ENCODE measurements at places on chromosomes 2 and 18. TPM values are rescaled to one million over a fixed set of nuclear protein-coding genes. Genes with fewer than 3 reads are reported as not detected.

DNA sequence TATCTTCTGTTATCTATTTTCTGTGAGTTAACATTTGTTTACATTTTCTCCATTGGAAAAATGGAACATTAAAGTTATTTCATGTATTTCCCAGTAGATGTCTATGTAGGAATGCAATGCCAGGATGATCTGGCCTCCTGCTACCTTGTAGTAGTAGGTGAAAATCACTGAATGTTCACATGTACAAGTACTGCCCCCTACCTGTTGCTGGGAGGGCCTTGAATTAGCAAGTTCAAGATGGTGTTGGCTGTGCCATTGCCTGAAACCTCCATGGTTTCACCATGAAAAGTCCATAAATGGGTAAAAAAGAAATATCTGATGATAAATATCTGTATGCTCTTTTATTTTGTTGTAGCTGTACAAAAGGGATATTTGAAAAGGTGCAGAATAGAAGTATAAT, 30.7 kb downstream of the XRCC5 start:
- DNase-seq: no peak

Gene TEX44
- polyA plus RNA-seq: not detected

DNA sequence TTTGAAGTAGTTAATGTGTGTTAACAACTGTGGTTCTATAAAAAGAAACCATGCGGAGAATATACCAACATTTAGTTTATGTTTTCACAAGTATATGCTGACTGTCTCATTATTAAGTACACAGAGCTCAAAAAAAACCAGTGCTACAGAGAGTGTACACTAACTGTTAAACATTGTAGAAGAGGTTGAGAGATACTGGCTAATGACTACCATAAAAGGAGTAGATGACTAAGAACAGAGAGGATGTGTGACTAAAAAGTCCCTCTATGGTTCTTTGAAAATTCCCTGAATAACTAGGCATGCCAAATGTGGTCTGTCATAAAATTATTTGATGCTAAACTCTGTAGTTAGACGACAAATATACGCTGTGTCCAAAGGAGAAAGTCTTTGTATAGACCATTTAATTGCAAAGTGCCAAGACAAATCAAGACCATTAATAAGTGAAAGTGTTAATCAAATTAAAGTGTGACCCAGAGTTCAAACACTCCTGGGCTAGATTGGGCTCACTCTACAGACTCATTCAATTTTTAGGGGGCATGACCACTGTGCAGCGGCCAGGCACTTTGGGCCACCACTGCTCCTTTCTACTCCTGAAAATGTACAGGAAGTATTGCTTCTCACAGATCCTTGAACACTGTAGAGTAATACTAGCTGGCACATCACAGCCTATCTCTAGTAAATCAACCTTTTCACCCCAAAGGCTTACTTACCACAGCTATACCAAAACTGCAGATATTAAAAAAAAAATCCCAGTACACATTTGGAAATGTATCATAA, 45.1 kb upstream of the SERTAD2 start:
- no peak for DNase-seq

Gene ACMSD
- 0.44 TPM for polyA plus RNA-seq

- DNase-seq: no peak
These were observed 46.2 kb upstream of the MGAT5 start for GRCh38 chr2:134207589-134208209.

Gene C18orf32
- polyA plus RNA-seq: 13.3 TPM

GRCh38 chr2:213306316-213306942, 22.2 kb downstream of the SPAG16 start:
- DNase-seq: no peak

Gene DCDC2C
- polyA plus RNA-seq: 0.46 TPM

Gene EVA1A
- 5.0 TPM for polyA plus RNA-seq

- DNase-seq: no peak
These were observed 26.5 kb upstream of the TWIST2 start for GRCh38 chr2:238821391-238821790.

Gene SPATS2L
- polyA plus RNA-seq: 224 TPM
